ENCODE measurements at places on chromosomes 2 and 18.

- no peak for DNase-seq
Measured at GRCh38 chr2:237222601-237223041, 136.9 kb downstream of the COPS8 start.

DNA sequence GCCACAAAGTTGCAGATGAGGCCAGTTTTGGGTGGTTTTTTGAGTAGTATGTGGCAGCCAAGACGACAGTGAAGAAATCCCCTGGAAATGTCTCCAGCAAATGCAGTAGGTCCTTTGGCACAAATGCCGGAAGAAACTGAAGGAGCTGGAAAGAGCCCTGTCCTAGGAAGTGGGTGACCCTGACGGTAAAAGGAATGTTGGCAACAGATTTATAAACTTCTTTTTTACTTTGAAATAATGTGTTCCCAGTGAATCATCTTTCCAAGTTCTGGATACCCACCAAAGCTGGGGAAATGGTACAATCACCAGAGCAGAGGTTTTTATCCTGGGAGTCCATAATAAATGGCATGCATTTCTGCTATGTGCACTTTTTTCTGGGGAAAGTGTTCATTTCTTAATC lies 112.9 kb downstream of the CSRNP3 start:
- no peak for DNase-seq

DNA sequence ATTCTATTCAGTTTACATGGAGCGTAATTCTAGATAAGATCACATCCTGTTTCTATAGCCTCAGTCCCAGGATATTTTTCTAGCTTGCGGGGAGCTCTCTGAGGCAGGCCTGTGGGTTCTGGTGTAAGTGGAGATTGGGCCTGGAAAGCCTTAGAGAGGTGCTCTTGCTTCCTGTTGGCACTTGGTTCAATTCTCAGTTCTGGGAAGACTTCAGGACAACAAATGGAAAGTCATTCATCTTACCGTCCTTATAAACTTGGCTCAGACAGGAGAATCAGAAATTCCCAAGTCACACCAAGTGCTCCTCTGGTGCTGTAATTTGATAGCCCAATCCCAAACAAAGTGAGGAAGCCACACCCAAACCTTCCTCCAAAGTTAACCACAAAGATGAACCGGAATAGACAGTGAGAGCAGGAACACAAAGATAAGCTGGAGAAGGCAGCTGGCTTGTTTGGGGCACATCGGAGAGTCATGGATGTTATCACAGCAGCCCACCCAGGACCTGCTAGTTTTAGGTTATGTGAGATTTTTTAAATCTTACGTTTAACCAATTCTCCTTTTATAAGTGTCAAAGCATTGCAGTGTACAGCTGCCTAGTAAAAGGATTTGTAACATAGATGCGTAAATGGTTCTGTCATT lies 144.3 kb upstream of the MAP3K20 start:
- no peak for DNase-seq

DNA sequence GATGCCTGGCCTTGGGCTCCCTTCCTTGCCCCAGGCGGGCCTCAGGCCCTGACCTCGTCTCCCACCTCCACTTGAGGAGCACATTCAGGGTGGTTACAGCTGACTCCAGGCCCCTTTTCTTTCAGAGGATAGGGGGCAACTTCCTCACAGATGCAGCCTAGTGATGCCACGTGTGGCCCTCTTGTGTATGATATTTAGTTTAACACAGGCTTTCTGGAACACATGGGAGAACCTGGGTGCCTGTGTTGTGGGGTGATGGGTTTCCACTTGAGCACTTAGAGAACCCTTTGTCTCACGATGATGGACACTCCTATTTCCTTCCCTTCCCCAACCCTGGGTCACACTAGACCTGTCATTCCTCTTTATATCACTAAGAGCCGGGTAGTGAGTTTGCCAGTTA lies 6.8 kb upstream of the KCNS3 start:
- no peak for DNase-seq

GRCh38 chr2:1769703-1770422 lies 25.5 kb upstream of the PXDN start:
- DNase-seq: peak; percentile 69

DNA sequence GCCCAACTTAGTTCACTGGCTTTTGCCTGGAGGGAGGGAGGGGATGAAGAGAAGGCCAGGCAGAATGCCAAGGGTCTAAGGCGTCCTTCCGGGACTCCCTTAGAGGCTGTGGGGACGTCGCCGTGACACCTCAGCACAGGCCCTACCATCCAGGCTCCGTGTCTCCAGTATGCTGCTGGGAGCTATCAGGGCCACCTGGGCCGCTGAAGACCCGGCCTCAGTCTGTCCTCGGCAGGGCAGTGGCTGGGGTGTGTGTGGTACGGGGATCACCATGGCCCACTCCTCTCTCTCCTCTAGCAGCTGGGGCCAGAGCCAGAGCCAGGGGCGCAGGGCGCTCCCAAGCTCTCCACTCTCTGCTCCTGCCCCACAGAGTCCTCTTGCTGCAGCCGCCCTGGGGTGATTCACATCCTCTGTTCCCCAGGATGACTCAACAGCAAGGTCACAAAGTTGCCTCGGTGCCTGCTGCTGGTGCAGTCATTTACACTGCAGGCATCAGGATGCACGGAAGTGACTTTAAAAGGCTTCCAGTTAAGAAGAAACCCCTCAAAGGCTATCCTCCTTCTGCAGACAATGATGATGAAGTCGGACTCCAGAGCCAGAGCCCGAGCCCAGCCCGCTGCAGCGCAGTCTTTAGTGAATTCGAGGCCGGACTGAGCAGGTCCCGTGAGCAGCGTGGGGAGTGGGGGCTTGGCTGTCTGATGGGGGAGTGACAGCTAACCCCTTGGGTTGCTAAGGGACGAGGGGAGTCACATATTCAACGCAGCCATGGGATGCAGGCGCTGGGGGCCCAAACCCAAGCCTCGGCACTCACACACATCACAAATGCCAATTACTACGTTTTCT lies 31.9 kb downstream of the SNORC start:
- DNase-seq: no peak

DNA sequence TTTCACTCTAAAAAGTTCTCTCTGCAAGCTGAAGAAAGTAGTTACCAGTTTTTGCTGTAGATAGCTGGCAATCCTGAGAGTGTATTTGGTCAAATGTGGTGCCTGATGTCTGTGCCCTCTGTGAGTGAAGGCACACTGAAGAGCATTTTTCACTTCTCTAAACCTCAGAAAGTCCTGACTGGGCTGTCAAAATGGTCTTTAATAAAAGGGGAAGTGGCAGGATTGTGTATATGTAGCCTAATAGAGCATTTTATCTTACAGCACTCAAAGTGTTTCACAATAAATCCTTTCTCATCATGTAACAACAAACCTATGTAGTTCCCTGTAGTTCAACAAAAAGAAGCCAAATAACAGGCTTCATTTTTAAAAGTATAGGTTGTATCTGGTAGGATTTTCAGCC lies 1552.3 kb upstream of the SLC39A10 start:
- no peak for DNase-seq

- no peak for DNase-seq
Measured at GRCh38 chr2:106012591-106013347, 181.3 kb downstream of the UXS1 start.

GRCh38 chr2:43407935-43408334 lies 181.5 kb upstream of the ZFP36L2 start:
- no peak for DNase-seq

DNA sequence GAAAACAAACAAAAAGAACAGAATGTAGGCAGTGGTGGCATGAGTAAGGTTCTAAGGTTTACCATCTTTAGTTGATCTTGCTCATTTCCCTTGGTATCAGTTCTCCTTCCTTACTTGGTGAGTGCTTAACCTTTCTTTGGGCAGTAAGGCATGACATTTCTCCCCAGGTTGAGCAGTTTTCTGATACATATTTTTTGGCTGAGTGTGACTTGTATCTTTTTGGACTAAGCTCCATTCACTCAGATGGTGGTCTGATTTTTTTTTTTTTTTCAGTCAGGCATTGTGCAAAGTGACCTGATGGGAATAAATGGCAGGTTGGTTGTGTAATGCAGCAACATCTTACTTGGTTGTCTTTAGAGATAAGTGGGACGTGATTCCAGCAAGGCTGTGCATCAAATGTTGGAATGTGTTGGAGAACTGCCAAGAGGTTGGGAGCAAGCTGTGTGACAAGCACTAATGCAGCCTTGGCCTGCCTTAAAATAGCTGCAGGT lies 15.1 kb downstream of the SPTBN1 start:
- no peak for DNase-seq
